ENCODE measurements at places on chromosomes 7 and 10. TPM values are rescaled to one million over a fixed set of nuclear protein-coding genes. Genes with fewer than 3 reads are reported as not detected.

Gene RPEL1
- 0.13 TPM for total RNA-seq

Gene PNLIPRP2
- total RNA-seq: not detected

Gene CDC14C
- total RNA-seq: not detected

Gene MBL2
- total RNA-seq: not detected

Measured in epithelial cell of alveolus of lung (primary cell).